Foreskin keratinocyte (primary cell): ENCODE measurements at places on chromosomes 1 and 21.

GRCh38 chr1:47713333-47713953 is 275.6 kb downstream of the FOXD2 start:
- DNase-seq = no peak

DNA sequence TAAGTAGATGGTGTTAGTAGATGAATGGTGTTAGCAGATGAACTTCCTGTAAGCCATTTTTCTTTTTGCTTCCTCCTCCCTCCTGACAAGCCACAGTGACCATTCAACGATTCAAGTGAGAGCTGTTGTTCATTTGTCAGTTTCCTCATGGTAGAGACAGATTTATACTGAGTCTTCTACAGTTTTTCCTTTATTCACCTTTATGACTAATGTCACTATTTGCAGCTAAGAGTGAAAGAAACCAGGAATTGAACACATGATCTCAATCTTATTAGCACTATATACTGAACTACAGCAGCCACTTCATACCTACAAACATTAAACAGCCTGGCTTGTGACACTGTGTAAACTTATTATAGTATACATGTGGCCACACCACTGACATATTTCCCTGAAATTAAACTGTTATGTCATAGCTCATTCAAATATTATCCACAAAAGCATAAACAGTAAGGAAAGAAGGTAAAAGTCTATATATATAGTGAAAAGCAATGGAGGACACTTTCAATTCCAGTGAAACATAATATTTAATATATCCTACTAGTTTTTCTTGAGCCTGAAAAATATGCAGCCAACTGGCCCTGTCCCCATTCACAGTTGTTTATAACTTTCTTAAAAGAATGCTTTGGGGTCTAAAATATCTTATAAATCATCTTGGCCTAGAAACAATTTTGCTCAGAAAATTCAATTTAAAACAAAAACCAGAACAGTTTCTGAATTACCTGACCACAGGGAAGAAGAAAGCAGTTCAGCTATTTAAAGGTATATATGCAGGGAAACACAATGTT is 566.9 kb upstream of the ZRANB2 start:
- no peak for DNase-seq

DNA sequence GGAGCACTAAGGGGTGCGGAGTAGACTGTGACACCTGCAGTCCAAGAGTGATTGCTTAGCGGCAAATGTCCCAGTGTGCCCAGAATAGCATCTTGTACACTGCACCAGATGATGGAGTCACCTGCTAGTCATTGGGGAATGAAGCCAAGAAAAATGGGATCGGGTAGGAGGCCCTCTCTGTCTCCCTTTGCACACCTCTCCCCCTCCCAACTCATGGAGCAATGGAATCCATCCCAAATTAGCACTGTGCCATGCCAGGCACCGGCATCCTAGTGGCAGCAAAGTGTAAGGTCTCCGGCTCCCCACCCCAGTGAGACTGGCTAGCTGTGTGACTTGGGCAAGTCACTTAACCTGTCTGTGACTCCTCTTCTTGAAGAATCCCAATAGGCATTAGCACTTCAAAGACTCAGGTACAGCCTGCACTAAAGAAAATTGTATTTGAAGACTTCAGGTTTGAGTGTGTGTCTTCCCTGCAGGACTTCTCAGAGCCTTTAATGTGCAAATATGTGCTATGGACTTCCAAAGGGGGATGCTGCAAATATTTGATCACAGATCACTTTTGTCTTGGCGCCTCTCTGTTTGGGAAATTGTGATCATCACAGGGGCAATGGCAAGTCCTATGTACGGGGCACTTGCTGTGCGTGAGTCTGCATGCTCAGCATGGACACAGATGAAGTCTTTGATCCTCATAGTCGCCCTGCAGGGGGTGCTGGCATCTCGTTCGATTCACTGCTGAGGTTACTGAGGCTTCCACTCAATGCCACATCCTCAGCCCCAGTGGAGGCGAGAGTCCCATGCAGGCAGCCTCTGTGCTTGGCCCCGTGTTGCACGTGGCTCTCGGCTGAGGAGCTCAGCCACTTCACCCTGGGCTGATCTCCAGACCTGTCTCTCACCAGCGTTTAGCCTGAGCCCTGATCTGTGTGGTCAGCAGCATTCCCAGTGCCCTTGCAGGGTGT is 272.9 kb upstream of the C1orf174 start:
- no peak for DNase-seq

GRCh38 chr1:16248603-16249516 is 11.9 kb upstream of the CPLANE2 start:
- DNase-seq = no peak

DNA sequence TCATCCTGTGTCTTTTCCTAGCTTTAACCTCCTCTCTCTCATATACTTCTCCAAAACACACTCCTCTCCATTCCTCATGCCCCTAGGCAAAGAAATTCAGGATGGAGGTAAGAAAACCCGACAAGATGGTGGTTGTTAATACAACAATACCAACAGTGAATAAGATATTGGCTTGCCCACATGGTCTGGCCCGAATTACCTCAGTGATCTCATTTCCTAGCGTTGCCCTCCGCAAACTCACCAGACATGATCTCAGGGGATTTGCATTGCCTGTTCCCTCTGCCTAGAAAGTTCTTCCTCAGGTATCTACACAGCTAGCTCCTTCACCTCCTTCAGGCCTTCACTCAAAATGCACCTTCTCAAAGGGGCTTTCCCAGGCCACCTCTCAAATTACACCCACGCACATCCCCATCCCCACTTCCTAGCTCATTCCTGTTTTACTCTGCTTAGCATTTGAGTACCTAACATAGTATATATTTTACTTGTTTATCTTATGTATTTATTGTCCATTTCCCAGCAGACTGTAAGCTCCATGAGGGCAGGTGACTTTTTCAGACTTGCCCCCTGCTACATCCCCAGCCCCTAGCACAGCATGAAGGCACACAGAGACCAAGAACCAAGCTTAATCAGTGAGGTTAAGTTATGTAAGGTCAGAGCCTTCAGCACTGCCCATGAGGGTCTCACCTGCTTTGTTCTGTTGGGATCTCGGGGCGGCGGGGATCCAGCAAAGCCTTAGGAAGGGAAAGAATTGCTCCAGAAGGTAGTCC is 10.2 kb upstream of the UBR4 start:
- no peak for DNase-seq

DNA sequence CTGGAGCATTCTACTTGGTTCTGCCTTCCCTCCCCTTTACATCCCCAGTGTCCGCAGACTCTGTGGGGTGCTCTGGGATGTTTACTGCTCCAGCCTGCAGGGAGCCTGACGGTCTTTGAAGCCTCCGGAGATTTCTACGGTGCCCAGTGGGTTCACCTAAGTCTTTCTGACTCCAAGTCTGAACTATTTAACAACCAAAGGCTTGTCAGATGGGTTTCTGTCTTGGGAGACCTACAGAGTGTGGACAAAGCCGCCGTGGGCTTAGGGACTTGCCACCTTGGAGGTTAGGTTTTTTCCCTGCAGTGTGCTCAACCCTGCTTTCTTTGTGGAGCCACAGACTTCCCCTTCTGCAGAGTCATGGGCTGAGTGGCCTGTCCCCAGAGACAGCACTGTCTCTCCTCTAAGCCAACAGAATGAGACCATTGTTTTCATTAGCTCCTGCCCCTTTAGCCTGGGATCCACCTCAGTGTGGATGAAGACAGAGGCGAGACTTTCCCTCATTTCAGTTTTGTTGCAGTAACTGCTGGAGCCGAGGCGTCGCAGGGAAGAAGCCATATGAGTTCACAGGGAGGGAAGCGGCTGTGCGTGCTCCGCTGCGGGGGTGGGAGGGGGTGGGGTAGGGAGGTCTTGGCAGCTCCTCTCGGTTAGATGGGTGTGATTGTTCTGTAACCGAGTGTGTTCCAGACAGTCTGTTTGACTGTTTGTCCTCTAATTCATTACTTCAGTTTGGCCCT is 120.7 kb downstream of the CNIH3 start:
- DNase-seq = no peak

GRCh38 chr1:24481101-24481500 is 21.5 kb upstream of the RCAN3 start:
- no peak for DNase-seq

GRCh38 chr1:236639686-236640085 is 35.4 kb upstream of the HEATR1 start:
- DNase-seq = no peak

GRCh38 chr21:16624479-16625118 is 888.2 kb upstream of the CXADR start:
- no peak for DNase-seq

DNA sequence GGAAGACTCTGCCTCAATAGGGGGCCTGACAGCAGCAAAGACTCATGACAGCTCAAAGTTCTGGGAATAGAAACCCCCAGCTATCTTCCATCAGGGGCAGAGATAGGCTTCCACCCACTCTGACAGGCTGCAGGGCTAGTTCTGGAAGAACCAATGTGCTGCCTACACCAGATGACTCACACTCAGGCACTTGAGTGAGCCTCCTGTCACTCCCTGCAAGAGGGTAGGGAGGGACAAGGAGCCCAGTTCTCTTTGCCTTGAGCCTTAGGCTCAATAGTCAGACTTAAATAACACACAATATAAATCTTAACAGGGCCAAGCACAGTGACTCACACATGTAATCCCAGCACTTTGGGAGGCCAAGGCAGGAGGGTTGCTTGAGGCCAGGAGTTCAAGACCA is 386.4 kb downstream of the HHAT start:
- no peak for DNase-seq

DNA sequence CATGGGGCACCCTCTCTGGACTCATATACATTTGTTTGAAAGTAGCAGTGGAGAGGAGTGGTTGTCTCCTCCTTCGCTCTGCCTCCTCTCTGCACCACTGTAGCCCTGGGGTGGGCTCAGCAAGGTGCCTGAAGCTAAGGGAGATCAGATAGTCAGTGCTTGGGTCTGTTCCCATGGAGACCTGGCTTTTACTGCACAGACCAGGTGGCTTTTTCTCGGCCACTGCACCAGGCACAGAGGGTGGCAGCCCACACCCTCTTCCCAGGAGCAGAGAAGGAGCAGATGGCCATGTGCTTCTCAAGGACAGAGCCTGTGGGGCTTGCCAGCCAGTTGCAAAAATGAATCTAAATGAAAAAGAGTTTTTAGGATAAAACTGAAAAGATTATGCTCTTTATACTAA is 123.4 kb upstream of the KCNK1 start:
- no peak for DNase-seq

DNA sequence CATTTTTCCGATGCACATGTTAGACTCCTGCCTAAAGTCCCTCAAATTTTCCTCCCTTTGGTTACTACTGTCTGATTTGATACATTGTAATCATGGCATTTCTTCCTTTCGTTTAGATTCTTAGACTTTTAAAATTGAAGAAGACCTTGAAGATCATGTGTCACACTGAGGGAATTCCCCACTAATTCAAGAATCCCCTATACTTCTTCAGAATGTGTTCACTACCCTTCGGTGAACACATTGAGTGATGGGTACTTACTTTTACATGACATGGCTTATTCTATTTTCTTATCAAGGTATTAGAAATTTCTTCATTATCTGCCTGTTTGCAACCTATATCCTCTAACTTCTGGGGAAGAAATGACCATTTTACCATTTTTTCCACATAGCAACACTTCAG is 85.9 kb downstream of the LHX8 start:
- DNase-seq = no peak

DNA sequence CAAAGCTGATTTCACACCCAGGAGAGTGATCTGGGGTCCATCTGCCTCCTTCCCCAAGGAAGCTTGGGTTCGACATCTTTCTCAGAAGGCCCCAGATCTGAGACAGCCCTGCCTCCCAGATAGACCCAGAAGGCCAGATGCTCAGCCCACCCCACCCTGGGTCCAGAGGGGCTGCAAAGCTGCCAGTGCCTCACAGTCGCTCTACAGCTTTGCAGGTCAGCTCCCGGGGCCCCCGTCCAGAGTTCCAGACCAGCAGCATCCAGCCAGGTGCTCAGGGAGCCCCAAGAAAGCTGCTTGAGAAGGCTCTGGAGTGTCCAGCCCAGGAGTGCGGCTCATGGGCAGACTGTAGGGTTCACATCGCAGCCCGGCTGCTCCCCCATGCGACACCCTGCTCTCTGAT is 142.8 kb upstream of the ARHGEF16 start:
- no peak for DNase-seq

- DNase-seq = no peak
These were observed 3.1 kb upstream of the ADGRB2 start for GRCh38 chr1:31767225-31767624.
